ENCODE measurements at places on chromosomes 3 and 15.

- no peak overlapping the region for H3K27ac ChIP-seq
- no peak for DNase-seq
- no peak overlapping the region for H3K4me3 ChIP-seq
- H3K27me3 ChIP-seq: no peaks in the 10 kb centered on the region
- no peaks in the 10 kb centered on the region for H3K4me1 ChIP-seq
Observed at GRCh38 chr15:35243758-35244157, 158.7 kb upstream of the NANOGP8 start.

DNA sequence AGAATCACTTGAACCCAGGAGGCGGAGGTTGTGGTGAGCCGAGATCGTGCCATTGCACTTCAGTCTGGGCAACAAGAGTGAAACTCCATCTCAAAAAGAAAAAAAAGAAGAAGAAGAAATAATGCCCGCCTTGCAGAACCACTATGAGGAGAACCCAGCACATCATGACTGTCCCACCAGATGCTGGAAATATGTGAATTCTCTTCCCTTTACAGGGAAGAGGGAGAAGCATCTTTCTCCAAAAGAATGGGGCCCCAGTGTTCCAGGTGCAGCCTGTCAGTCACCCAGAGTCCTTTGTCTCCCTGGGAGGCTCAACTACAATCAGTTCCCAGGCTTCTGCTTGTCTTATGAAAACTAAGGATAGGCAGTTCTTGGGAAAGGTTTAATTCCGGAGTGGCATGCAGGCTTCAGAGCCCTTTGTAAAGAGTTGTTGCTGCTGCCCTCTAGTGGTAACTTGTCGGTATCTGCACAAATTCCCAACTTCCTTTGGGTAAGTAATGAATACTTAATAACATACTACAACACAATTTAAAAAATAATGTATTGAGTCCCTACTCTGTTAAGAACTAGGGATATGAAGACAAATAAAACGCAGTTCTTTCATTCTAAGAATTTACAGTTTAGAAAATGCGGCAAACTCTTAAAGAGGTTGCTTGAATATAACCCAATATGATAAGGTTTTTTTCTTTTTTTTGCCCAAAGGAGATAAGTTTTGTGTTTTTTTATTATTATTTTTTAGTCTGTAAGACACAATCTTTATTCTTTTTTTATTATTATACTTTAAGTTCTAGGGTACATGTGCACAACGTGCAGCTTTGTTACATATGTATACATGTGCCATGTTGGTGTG lies 18.6 kb upstream of the TICRR start:
- DNase-seq: peak; percentile 45
- no peak overlapping the region for H3K4me3 ChIP-seq
- H3K27ac ChIP-seq: no peak overlapping the region

DNA sequence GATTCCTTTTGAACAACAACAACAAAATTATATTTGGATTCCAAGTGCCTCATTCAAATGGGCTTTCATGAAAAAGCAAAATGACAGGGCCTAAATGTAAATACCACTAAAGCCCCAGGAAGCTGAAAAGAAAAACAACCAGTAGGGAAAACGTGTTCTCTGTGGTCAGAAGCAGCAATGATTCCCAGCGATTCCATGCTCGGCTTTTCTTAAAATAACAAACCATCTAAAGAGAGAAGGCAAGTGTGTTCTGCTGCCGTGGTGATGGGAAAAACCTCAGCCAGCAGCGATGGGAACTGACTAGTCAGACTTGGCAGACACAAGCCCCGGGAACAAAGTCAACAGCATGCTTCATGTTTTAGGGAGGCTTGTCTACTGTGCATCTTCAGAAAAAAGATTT lies 153.6 kb downstream of the TNIK start:
- DNase-seq: no peak
- H3K4me3 ChIP-seq: no peak overlapping the region
- no peak overlapping the region for H3K27ac ChIP-seq
- H3K27me3 ChIP-seq: no peaks in the 10 kb centered on the region
- H3K36me3 ChIP-seq: peaks cover 25% of the 10 kb centered on the region

GRCh38 chr15:28985316-28985645 lies 99.5 kb downstream of the APBA2 start:
- no peaks in the 10 kb centered on the region for H3K27me3 ChIP-seq
- no peak for DNase-seq
- no peak overlapping the region for H3K27ac ChIP-seq
- no peaks in the 10 kb centered on the region for H3K4me1 ChIP-seq
- H3K36me3 ChIP-seq: no peaks in the 10 kb centered on the region

DNA sequence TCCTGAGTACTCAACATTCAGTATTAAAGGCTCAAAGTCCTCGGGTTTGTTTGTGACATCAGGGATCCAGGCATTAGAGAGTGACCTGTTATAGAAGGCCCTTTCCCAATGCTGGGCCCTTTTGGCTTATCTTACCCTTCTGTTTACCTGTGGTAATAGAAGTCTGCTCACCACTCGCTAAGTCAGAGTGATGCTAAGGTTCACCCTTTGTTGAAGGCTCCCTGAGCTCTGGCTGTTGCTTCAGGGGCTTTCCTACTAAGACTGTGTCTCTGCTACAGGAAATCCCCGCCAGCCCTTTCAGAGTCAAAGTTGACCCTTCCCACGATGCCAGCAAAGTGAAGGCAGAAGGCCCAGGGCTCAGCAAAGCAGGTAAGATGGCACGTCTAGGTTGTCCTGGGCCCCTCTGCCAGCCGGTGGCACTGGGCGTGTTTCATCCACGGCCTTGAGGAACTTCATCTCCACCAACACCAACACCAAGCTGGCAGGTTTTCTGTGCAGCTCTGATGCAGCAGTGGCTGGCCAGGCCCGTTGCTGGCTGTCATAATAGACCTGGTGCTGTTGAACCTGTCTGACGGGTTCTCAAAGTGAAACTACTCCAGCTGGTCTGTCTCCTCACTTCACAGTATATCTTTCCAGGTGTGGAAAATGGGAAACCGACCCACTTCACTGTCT lies 99.1 kb downstream of the DNASE1L3 start:
- H3K36me3 ChIP-seq: peaks cover 40% of the 10 kb centered on the region
- H3K4me1 ChIP-seq: peaks cover 16% of the 10 kb centered on the region
- DNase-seq: no peak
- H3K27ac ChIP-seq: no peak overlapping the region

GRCh38 chr3:12179441-12179840 lies 20.7 kb upstream of the TIMP4 start:
- no peaks in the 10 kb centered on the region for H3K27me3 ChIP-seq
- DNase-seq: no peak
- no peak overlapping the region for H3K27ac ChIP-seq
- H3K4me1 ChIP-seq: peaks cover 11% of the 10 kb centered on the region
- no peak overlapping the region for H3K4me3 ChIP-seq

DNA sequence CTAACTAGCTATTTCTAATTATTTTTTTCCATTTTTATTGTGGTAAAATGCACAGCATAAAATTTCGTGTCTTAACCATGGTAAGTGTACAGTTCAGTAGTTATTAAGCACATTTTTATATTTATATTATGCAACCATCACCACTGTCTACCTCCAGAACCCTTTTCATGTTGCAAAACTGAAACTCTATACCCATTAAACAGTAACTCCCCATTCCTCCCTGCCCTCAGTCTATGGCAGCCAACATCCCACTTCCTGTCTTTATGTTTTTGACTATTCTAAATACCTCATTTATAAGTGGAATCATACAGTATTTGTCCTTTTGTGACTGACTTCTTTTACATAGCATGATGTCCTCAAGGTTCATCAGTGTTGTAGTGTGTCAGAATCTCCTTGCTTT lies 25.5 kb downstream of the SLC35A5 start:
- H3K4me3 ChIP-seq: no peak overlapping the region
- peaks cover 12% of the 10 kb centered on the region for H3K4me1 ChIP-seq
- H3K36me3 ChIP-seq: peaks cover 64% of the 10 kb centered on the region
- no peak overlapping the region for H3K27ac ChIP-seq
- no peaks in the 10 kb centered on the region for H3K27me3 ChIP-seq

GRCh38 chr15:88209111-88209510 lies 47.4 kb downstream of the NTRK3 start:
- H3K27ac ChIP-seq: no peak overlapping the region
- no peaks in the 10 kb centered on the region for H3K4me1 ChIP-seq

DNA sequence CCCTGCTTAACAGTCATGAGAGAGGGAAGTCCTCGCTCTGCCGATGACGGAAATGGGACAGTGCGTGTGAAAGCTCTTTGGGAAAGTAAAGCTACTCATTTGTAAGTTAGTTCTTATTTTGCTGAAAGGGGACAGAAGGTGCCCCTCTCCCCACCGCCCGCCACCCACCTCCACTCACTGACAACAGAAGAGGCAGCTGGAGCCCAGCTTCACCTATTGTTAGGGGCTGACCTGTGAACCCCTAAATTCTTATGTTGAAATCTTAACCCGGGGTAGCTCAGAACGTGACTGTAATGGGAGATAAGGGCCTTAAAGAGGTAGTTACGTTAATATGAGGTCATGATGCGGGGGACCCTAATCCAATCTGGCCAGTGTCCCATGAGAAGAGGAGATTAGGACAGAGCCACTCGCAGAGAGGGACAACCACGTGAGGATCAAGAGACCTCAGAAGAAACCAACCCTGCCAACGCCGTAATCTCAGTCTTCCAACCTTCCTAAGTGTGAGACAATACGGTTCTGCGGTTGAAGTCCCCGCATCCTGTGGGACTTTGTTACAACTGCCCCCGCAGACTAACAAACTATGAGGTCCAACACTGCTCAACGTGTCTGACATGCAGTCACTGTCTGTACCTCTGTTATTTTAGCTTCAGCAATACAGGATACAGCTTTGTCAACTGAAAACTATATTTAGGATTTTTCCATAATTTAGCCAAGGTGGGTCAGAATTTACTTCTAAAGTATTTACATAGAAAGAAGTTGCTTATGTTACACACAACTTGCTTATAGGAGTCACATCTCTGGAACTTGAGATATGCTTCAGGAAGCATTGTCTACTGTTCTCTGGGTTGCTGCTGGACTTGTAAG lies 51.7 kb downstream of the PCSK6 start:
- H3K4me3 ChIP-seq: no peak overlapping the region
- peaks cover 2% of the 10 kb centered on the region for H3K4me1 ChIP-seq
- peaks cover 22% of the 10 kb centered on the region for H3K27me3 ChIP-seq
- DNase-seq: no peak

GRCh38 chr3:61780455-61781228 lies 219.3 kb downstream of the PTPRG start:
- H3K27me3 ChIP-seq: no peaks in the 10 kb centered on the region
- no peak for DNase-seq
- no peaks in the 10 kb centered on the region for H3K36me3 ChIP-seq

GRCh38 chr3:140078940-140079339 lies 144.0 kb downstream of the CLSTN2 start:
- H3K27me3 ChIP-seq: no peaks in the 10 kb centered on the region
- DNase-seq: no peak
- H3K4me3 ChIP-seq: no peak overlapping the region
- H3K27ac ChIP-seq: no peak overlapping the region

DNA sequence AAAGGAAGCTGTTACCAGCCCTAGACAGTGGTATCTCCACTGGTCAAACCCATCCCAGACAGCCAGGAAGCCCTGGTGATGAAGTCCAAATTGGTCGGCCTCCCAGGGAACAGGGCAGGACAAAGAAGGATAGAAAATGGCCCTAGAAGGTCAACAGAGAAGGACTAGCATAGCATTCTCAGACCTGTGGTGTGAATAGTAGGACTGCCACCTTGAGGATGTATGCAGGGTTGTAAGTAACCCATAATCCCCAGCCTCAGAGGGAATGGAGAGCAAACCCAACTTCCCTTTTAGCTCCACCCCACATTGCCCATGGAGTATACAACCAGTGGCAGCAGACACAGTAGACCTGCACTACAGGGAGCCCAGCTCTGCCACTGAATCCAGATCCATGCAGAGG lies 68.6 kb upstream of the EIF1B start:
- no peaks in the 10 kb centered on the region for H3K36me3 ChIP-seq
- no peaks in the 10 kb centered on the region for H3K27me3 ChIP-seq
- H3K27ac ChIP-seq: no peak overlapping the region
- H3K4me1 ChIP-seq: no peaks in the 10 kb centered on the region
- no peak for DNase-seq

DNA sequence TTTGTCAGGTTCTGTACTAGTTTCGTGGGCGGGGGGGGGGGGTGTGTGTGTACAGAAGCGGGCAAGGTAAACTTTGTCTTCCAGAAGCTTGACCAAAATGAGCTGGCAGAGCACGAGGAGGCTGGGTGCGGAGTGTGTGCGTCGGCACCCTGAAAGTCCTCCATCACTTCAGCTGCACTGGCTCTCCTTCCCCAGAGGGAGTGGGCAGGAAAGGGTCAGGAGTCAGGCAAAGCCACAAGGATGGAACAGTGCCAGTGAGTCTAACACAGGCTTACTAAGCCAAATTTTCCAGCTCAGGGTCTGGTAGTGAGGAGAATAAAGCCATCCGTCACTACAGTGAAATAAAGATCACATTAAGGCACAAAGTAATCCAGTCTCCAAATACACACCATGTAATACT lies 11.9 kb upstream of the SH3GL3 start:
- no peaks in the 10 kb centered on the region for H3K27me3 ChIP-seq
- H3K36me3 ChIP-seq: no peaks in the 10 kb centered on the region
- H3K4me1 ChIP-seq: no peaks in the 10 kb centered on the region
- H3K27ac ChIP-seq: no peak overlapping the region
- H3K4me3 ChIP-seq: no peak overlapping the region

- DNase-seq: peak; percentile 76
- H3K27me3 ChIP-seq: no peaks in the 10 kb centered on the region
- peak within 1 kb of the TSS; percentile 82 for H3K27ac ChIP-seq
Observed at GRCh38 chr15:90902840-90903732, at the start of gene MAN2A2. Gene MAN2A2, plus strand, starts transcription at chr15:90903302. Its CDS starts 906 bp downstream, at chr15:90904208.

- H3K4me1 ChIP-seq: no peaks in the 10 kb centered on the region
- H3K27me3 ChIP-seq: no peaks in the 10 kb centered on the region
- no peaks in the 10 kb centered on the region for H3K36me3 ChIP-seq
- H3K27ac ChIP-seq: no peak overlapping the region
- H3K4me3 ChIP-seq: no peak overlapping the region
Observed at GRCh38 chr3:64638981-64639481, 48.8 kb downstream of the ADAMTS9 start.

GRCh38 chr3:18738393-18739098 lies 313.4 kb upstream of the SATB1 start:
- H3K27ac ChIP-seq: peak overlapping the region; percentile 92
- no peak overlapping the region for H3K4me3 ChIP-seq
- H3K36me3 ChIP-seq: peaks cover 51% of the 10 kb centered on the region
- peaks cover 67% of the 10 kb centered on the region for H3K4me1 ChIP-seq
- no peak for DNase-seq

GRCh38 chr15:32981536-32981935 lies 213.0 kb downstream of the FMN1 start:
- no peak overlapping the region for H3K4me3 ChIP-seq
- no peaks in the 10 kb centered on the region for H3K4me1 ChIP-seq
- no peaks in the 10 kb centered on the region for H3K36me3 ChIP-seq
- no peak for DNase-seq

GRCh38 chr15:63482874-63483323 lies 21.5 kb upstream of the USP3 start:
- no peak for DNase-seq
- no peaks in the 10 kb centered on the region for H3K36me3 ChIP-seq
- no peak overlapping the region for H3K4me3 ChIP-seq
- H3K4me1 ChIP-seq: peaks cover 77% of the 10 kb centered on the region
- no peaks in the 10 kb centered on the region for H3K27me3 ChIP-seq

DNA sequence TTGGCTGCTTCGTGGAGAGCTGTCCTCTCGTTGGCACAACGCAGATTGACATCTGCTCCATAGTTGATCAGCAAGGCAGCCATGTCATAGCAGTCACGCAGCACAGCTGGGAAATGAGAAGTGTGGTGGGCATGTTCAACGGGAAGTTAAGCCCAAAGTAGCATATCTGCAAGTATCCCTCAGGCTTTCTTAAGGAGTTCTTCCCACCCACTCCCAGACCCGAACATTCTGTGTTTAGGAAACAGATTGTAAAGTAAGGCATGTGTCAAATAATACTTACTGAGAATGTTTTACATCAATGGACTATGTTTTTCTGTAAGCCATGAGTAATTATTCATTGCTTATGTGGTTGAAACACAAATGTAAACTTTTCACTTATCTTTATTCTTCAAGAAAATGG lies 9.2 kb downstream of the ASB14 start:
- H3K36me3 ChIP-seq: no peaks in the 10 kb centered on the region
- no peaks in the 10 kb centered on the region for H3K4me1 ChIP-seq
- no peak overlapping the region for H3K27ac ChIP-seq
- no peak overlapping the region for H3K4me3 ChIP-seq
- peaks cover 1% of the 10 kb centered on the region for H3K27me3 ChIP-seq

Data from activated CD4-positive, alpha-beta memory T cell treated with anti-CD3 and anti-CD28 coated beads, Interleukin-2, amount 10 ng/mL, durations not matched to agents 7 days and 5 days (primary cell).